ENCODE measurements at places on chromosomes 6 and 20.

DNA sequence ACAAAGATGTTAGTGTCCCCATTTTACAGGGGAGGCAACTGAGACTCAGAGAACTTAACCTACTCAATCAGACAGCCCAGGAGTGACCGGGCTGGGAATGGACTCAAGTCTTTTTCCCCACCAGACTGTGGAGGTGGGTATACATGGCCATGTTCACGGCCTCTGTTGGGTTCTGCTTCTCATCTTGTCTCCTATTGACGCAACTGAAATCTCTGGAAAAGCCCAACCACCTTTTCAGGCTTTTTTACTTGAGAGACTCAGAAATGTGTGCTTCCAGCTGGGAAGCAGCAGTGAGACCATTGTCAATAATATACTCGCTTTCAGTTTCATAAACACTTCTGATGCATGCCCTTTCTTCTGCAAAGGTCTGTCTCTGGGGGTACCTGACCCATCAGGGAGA, 70.7 kb downstream of the SOBP start:
- no peak for DNase-seq

- DNase-seq, result no peak
These were observed 19.0 kb upstream of the SERINC3 start for GRCh38 chr20:44540834-44541233.

- DNase-seq, result no peak
These were observed 308.6 kb downstream of the CDC5L start for GRCh38 chr6:44696099-44696498.

DNA sequence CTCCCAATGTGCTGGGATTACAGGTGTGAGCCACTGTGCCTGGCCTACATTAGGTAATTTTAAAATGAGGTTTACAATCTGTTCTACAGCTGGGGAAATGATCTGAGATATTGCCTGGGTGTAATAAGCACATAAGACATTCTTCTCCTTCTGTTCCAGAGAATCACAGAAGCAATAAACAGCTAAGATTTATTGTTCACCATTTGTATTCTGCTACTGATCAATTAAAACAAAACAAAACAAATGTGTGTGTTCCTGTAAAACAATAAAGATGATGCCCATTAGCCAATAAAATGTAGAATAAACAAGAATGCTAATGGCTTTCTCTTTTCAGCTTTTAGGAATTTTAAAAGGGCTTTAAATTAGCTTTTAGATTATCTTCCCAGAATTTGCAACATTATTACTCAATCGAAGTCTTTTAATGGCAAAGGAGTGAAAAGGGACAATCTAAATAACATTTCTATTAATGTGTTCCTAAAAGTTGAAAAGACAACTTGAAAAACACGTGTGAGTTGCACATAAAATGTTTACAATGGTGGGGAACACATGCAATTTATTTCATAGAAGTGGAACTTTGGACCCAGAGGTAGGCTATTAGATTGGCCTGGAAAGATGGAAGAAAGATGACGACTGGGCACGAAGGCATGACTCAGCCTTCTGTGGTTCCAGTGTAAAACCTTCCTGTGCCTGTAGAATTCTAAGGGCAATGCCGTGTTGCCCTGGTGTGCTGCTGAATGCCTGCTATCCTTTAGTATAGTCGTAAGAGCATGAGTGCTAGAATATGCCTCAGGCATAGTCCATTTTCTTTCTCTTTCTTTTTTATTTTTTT, 29.0 kb upstream of the DEK start:
- no peak for DNase-seq

- no peak for DNase-seq
These were observed 108.7 kb downstream of the SLC24A3 start for GRCh38 chr20:19321176-19321575.

DNA sequence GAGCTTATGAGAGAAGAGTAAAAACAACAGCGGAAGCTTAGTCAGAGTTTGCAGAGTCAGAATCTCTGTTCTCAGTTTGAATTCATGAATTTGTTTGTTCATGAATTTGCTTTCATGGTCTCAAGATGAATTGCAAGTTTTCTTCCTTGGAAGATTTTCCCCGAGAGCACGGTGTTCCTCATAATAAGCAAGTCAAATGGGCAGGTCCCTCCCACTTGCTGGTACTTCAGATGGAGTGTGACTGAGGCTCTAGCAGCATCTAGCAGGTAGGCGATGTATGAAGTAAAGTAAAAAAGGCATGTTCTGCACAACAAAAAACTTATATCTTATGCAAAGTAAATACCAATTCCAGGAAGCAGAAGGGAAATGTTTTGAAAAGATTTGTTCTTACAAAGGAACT, 15.5 kb upstream of the MLIP start:
- no peak for DNase-seq

DNA sequence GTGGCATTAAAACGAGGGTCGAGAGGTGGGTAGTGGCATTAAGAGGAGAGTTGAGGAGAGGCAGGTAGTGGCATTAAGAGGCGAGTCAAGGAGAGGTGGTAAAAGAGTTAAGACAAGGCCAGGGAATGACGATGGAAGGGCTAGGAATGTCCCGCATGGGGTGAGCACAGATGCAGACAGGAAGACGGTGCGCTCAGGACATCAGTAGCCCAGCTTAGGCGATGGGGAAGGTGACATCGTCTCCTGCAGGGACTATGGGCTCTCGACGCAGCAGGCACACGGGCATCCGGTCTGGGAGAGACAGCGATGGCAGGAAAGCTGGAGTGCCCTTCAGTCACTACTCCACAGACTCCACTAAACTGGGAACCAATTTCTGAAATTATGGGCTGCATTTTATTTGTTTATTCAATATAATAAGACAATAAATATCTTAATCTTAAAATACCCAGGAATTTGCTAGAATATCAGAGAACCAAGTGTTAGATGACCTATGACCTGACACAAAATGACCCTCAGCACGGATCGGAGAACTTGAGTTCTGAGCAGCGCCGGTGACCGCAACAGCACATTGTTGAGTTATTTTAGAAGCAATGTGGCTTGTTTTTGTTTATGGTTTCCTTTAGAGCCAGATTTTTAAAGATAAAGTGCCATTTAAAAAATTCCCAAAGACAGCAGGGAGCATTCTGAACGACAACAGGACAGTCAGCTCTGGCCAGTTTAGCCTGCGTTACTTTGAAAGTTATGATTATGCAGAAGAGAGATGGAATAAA, 177.7 kb downstream of the SMOC2 start:
- DNase-seq, result no peak
